Thyroid gland (tissue), 4 donors: ENCODE measurements at places on chromosomes 12 and 14. TPM values are rescaled to one million over a fixed set of nuclear protein-coding genes. Genes with fewer than 3 reads are reported as not detected.

- no peak for DNase-seq
Observed at GRCh38 chr14:79166171-79166570, 996.0 kb downstream of the NRXN3 start.

Gene IL25
- not detected for total RNA-seq

Gene KERA
- not detected for total RNA-seq

- no peak for DNase-seq
Observed at GRCh38 chr12:28512406-28512805, 322.1 kb downstream of the CCDC91 start.

Gene IAPP
- total RNA-seq = not detected

Gene DPPA3
- total RNA-seq = not detected

Gene PEX5
- total RNA-seq = 31.0 TPM

Gene GALNT16
- 2.2 TPM for total RNA-seq

Gene OVCH1
- total RNA-seq = 0.29 TPM

DNA sequence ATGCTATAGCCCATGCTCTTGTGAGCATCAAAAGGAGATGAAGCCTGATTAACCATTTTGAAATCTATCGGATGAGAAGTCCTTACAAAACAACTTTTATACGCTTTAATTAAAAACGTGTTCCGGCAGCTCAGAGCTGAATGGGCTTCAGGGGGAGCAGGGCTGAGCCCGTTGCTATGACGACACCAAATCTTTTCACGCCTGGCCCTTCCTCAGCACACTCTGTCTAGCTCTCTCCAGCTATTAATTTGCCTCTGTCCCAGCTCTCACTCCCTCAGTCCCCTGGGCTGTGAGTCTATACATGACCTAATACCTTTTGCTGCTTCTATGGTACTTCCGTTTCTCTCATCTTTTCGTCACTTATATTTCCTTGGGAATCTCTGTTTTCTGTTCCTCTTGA lies 15.8 kb downstream of the FOXA1 start:
- no peak for DNase-seq

Gene GALNT8
- total RNA-seq = 0.78 TPM

- no peak for DNase-seq
Observed at GRCh38 chr12:23350808-23351207, 598.7 kb downstream of the SOX5 start.

Gene TMBIM6
- 808 TPM for total RNA-seq

Gene IFNG-AS1
- total RNA-seq = 0.50 TPM

Gene GUCY2C
- not detected for total RNA-seq

Gene OASL
- 0.54 TPM for total RNA-seq

DNA sequence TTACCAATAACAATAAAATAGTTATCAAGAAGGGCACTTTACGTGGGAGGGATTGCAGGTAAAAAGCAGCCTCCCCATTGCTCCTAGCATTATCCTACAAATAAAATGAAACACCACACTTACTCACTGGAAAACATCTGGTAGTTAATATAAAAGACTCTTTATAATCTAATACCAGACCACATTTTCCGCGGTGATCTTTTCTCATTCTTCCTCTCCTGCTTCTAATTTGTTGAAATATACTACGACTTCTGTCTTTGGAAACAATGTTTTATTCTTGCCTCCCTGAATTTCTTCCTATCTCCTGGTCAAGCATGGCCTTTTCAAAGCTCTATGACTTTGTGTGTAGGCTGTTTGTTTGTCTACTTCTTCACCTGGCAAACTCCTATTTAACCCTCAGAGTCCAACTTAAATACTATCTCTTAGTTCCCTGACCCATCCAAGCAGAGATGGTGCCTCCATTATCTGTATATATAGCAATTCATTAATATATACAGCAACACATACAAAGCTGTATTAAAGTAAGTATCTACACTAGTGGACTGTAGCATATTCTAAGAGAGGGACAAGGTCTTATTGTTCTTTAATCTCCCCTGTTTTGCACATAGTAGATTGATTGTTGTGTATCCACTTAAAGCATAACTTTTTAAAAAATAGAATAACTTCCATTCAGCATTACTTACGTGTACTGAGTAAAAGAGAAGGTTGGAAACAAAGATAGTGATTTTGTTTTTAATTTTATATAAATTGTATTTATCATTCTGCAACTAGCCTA lies 228.3 kb downstream of the CEP128 start:
- no peak for DNase-seq

Gene SYCP3
- total RNA-seq = not detected

GRCh38 chr14:68633131-68633991 lies 159.5 kb downstream of the ZFP36L1 start:
- DNase-seq = peak; percentile 59

DNA sequence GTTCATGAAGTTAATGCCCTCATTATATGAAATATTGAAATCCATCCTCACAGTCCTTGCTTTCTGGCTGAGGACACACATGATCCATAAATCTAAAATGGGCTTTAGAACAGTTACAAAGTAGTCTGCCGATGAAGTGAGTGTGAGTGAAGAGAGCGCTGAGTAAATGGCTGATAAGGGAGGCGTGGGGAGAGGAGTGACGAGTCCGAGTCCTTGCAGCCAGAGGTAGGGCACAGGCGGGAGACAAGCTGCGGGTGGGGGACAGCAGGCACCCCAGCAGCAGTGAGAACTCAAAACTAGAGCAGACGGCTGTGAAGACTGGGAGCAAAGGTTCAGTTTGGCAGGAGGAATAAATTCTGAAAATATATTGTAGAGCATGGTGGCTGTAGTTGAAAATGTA lies 140.1 kb upstream of the ATP2B1 start:
- no peak for DNase-seq

DNA sequence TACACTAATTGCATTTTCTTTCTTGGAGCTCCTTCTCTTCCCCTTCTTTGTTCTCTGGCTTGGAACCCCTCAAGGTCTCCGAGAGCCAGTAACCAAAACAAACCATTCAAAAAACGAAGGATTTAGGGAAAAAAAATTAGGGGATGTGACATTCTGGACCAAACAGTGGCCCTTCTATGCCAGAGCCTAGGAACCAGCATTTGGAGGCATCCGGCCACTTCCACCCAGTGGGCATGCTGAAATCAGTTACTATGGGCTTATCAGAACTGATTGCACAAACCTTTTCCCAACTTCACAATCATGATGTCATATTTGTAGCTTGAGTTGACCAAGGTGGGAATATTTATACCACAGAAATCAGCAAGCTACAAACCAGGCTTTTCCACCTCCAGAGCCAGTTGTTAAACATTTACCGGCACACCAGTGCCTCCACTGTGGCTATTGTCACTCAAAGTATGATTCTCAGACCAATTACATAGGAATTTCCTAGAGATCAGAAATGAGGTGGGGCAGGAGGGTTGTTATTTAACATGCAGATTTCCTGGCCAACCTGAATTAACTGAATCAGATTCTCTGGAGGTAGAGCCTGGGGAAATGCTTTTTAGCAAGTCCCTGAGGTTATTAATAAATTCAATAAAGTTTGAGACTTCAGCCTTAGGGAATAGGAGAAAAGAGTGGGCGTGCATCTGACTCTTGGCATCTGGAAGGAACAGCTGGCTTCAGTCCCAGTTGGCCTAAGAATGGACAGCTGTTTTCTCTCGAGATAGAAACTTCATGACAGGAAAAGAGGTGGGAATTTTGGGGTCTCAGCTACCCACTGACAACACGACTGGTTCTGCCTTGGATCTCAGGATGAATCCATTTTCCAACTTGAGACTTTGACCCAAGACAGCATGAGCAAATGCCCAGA lies 273.9 kb downstream of the ZFP36L1 start:
- no peak for DNase-seq

Gene KRT82
- not detected for total RNA-seq

- no peak for DNase-seq
Observed at GRCh38 chr14:85402569-85403162, 127.3 kb upstream of the FLRT2 start.

GRCh38 chr12:93226361-93226760 lies 151.4 kb upstream of the NUDT4 start:
- no peak for DNase-seq

DNA sequence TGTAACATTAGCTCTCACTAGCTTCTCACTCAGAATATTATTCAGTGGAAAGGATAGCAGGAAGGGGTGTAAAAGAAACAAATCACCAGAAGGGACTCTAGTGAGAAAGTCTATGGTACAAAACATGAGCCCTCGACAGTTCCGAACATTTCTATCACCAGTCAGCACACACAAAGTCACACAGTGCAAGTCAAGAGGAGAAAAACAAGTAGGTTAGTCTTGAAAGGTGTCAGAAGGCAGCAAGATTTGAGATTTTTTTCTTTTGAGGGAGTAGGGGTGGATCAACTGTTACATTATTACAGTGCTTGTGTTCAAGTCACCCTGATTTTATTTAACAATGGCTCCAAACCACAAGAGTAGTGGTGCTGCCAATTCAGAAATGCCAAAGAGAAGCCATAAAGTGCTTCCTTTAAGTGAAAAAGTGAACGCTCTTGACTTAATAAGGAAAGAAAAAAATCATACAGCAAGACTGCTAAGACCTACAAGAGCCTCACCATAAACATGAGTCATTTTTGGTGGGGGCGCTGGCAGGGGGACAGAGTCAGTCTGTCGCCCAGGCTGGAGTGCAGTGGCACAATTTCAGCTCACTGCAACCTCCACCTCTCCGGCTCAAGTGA lies 42.3 kb downstream of the GNS start:
- DNase-seq = no peak

- DNase-seq = no peak
Observed at GRCh38 chr12:54421879-54422250, 2.8 kb upstream of the ITGA5 start.

DNA sequence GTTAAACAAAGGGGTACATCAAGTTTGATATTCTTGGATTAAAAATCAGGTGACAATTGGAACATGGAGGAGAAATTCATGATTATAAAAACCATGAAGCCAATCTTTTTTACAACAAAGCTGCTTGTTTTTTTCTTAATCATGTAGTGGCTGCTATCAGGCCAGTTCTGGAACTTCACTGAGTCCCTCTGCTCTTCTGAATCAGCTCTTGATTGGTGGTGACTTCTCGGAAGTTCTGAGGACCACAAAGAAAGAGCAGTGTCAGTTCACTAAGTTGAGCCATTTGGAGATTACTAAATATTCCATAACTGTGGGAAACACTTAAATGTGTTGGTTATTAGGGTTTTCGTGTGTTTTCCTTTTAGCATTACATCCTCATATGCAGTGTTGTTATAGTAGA lies 8.5 kb downstream of the EIF4B start:
- no peak for DNase-seq

- no peak for DNase-seq
Observed at GRCh38 chr12:120574106-120574505, 7.1 kb downstream of the POP5 start.

GRCh38 chr12:39958377-39958776 lies 147.5 kb downstream of the SLC2A13 start:
- no peak for DNase-seq

Gene PTPRO
- 0.42 TPM for total RNA-seq

DNA sequence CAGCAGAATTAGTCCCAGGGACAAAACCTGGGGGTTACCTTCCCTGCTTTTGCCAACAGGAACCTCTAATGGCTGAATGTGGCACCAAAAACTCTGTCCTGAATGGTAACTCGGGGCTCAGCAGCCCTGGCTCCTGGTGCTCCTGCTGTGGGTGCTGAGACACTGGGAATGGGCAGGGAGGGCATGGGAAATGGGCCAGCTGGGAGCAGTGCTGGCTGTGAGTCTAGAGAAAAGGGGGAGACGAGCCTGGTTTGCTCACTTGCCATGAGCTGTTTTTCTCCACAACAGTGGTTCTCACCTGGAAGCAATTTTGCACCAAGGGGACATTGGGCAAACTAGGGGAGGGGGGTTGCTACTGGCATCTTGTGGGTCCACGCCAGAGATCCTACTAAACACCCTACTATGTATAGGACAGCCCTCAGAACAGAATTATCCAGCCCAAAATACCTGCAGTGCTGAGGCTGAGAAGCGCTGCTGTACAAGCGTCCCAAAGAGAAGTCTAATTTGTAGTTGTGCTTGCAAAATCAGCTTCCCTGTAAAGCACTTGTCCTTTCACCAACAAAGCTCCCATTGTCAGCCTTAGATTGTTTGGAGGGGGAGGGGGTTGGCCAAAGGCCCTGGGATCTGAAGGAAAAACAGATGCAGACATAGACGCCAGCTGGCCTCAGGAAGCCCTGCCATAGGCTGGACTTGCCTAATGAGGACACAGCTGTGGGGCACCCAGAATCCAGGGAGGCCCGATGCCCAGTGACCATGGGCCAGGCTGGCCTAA lies 3.6 kb downstream of the LRRC74A start:
- peak; percentile 53 for DNase-seq

- no peak for DNase-seq
Observed at GRCh38 chr14:99755068-99755405, 38.2 kb upstream of the EML1 start.

DNA sequence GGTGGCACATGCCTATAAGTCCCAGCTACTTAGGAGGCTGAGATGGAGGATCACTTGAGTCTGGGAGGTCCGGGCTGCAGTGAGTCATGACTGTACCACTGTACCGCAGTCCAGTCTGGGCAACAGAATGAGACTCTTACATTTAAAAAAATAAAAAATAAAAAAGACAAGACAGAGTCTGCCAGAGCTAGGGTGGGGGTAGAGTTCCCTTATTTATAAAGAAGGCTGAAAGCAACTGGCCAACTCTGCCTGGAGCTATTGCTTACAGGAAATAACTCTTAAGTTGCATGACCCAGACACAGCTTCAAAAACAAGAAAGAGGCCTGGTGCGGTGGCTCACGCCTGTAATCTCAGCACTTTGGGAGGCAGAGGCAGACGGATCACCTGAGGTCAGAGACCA lies 31.5 kb downstream of the NUMB start:
- no peak for DNase-seq

GRCh38 chr12:2826721-2827515 lies 7.9 kb downstream of the NRIP2 start:
- DNase-seq = no peak

Gene SOAT2
- not detected for total RNA-seq

DNA sequence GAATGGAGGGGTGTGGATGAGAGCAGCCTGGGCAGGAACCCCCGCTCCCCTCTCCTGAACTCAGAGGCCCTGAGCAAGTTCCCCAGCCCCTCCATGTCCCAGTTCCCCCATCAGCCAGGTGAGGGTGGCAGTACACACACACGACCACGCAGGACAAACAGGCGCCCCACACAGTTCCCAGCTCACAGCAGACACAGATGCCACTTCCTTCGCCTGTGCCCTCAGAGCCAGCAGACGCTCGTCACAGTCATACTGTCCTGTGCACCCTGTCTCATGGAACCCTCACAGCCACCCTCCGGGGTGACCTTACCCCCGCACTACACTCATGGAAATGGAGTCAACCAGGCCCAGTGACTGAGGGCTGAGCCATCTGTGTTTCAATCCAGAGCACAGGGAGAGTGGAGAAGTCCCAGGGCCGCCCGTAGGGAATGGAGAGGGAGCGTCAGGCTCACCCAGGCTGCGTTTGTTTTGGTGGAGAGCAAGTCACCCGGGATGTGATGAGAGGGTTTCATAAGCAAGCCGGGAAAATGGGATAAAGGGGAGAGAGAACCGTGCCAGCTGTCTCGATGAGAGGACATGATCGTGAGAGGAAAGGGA lies 47.5 kb upstream of the DYNC1H1 start:
- DNase-seq = no peak
